Spleen (tissue), 13 donors: ENCODE measurements at places on chromosomes 2 and 18.

GRCh38 chr2:74086021-74086420 lies 61.7 kb downstream of the BOLA3 start:
- H3K4me1 ChIP-seq = no peaks in the 10 kb centered on the region
- no peak overlapping the region for H3K4me3 ChIP-seq
- no peak for DNase-seq
- no peak overlapping the region for H3K27ac ChIP-seq

- no peaks in the 10 kb centered on the region for H3K36me3 ChIP-seq
- no peaks in the 10 kb centered on the region for H3K27me3 ChIP-seq
- H3K4me3 ChIP-seq = no peak overlapping the region
Measured at GRCh38 chr2:11248-11941, 34.9 kb downstream of the FAM110C start.

- H3K27ac ChIP-seq = no peak overlapping the region
- peaks cover 13% of the 10 kb centered on the region for H3K4me1 ChIP-seq
- H3K27me3 ChIP-seq = peaks cover 19% of the 10 kb centered on the region
- no peak for DNase-seq
- H3K36me3 ChIP-seq = no peaks in the 10 kb centered on the region
Measured at GRCh38 chr18:57209713-57210106, 62.8 kb downstream of the BOD1L2 start.

GRCh38 chr2:239167766-239168444 lies 232.9 kb downstream of the HDAC4 start:
- H3K27me3 ChIP-seq = no peaks in the 10 kb centered on the region
- no peaks in the 10 kb centered on the region for H3K4me1 ChIP-seq
- DNase-seq = peak; percentile 55
- no peak overlapping the region for H3K4me3 ChIP-seq
- peaks cover 17% of the 10 kb centered on the region for H3K36me3 ChIP-seq

DNA sequence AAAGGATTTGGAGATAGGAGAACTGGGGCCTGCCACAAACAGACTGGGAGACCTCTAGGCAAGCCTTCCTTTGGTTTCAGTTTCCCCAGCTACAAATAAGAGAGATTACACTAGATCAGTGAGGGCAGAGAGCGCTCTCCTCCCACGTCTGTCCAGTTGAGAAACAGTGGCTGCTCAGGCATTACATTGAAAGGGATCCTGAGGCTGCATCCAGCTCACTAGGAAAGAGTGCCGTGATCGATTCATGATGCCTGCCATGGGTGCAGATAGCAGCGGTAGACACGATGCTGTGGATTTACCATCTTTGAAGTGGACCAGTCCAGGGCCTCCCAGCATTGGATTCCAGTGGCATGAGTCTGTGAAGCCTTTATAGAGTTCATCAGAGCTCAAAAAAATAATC lies 62.6 kb downstream of the EN1 start:
- no peak for DNase-seq
- H3K27ac ChIP-seq = no peak overlapping the region
- H3K27me3 ChIP-seq = no peaks in the 10 kb centered on the region

DNA sequence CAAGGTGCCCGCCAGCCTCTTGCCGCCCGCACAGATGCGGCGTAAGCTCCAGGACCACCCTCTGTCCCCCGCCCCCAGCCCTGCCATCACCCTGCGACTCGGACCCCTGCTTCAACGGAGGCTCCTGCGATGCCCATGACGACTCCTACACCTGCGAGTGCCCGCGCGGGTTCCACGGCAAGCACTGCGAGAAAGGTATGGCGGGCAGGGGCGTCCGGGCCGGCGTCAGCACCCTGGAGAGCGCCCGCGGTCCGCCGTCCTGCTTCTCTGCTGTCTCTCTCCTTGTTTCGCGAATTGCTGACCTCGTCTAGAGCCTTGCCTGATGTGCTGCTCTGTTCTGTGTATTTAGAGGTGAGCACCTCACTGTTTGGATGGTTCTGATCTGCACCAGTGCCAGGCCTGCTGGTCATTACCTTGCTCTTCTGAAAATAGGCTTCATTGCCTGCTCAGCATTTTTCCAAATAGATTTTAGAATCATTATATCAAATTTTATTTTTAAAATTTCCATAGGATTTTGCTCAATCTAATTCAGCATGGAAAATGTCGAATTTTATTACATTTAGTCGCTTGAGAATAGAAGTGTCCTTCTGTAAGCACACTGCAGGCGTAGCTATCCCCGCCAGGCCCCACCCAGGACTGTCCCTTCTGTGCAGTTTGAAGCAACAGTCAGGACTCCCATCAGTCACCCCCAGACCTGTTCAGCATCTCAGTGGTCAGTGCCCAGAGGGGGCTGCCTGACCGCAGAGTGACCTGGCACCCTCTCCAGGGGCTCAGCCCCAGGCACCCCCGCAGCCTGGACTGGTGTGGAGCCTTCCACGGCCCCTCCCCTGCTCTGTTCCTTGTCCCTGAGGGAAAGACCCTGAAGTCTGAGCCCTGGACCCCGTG lies 51.6 kb downstream of the SNED1 start:
- H3K4me3 ChIP-seq = no peak overlapping the region
- H3K27me3 ChIP-seq = no peaks in the 10 kb centered on the region
- H3K4me1 ChIP-seq = no peaks in the 10 kb centered on the region
- H3K36me3 ChIP-seq = no peaks in the 10 kb centered on the region

- no peaks in the 10 kb centered on the region for H3K4me1 ChIP-seq
- H3K27me3 ChIP-seq = no peaks in the 10 kb centered on the region
- H3K27ac ChIP-seq = peak overlapping the region; percentile 48
Measured at GRCh38 chr2:73952499-73953446, 26.1 kb downstream of the DGUOK start.

DNA sequence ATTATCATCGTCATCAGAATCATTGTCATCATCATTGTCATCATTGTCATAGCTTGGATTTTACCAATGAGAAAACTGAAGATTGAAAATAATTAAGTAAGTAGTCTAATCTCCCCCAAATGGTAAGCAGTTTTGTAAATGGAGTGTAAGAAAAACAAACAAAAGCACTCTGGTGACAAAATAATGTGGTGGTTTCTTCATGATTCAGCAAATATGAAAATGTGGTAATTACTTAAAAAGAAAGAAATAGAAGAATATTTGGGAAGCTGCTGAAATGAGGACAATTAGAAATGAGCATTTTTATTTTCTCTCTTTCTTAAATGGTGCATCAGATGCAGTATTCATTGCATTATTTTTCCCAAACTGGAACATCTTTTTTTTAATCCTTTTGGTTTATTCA lies 514.4 kb downstream of the DCDC2C start:
- H3K27me3 ChIP-seq = no peaks in the 10 kb centered on the region
- no peak for DNase-seq
- H3K4me1 ChIP-seq = no peaks in the 10 kb centered on the region
- H3K36me3 ChIP-seq = no peaks in the 10 kb centered on the region

DNA sequence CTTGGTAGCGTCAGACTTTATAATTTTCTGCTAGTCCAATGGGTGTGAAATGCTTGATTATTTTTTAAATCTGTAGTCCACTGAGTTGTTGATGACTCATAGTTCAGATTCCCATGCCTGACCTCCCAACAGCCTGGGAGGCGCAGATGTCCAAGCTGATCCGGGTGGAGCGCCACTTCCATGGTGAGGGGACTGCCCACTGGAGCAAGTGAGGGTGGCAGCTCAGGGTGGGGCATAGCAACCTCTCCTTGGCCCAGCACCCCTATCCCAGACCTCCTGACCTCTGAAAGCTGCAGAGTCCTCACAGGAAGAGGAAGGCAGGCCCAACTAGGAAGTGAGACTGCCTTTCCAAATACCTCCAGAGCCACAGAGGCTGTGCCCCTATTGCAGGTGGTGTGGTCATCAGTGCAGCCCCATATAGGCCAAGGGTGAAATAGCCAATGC lies 4.4 kb downstream of the MAL start:
- H3K4me1 ChIP-seq = peaks cover 17% of the 10 kb centered on the region
- H3K27ac ChIP-seq = no peak overlapping the region
- H3K36me3 ChIP-seq = no peaks in the 10 kb centered on the region
- H3K4me3 ChIP-seq = no peak overlapping the region

DNA sequence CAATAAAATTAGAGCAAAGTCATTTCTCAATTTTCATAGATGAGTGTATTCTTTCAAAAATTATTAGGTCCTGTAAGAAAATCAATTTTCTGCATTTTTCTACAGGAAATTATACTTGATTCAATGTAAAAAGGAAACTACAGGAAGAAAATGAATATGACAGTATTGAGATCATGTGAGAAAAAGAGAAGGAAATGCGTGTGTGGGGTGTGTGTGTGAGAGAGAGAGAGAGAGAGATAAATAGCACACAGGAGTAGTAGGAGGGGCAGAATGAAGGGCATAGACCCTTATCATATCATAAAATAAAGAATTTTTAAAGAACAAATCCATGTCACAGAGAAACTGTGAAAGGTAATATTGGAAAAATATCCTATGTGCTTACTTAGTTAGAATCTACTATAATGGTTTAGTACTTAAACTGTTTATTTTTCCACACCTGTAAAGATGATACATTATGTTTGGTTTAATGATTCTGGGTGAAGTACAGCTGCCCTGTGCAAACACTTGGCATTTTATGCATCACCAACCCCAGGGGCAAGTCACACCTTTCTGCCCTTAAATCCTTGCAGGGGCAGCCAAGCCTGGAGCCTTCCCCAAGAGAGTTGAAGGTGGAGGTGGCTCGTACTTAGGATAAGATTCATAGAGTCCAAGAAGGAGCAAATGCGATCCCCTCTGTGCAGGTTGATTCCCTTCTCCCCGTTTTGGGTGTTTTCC lies 276.4 kb downstream of the TGIF1 start:
- peaks cover 44% of the 10 kb centered on the region for H3K4me1 ChIP-seq
- no peaks in the 10 kb centered on the region for H3K27me3 ChIP-seq
- H3K4me3 ChIP-seq = no peak overlapping the region
- H3K27ac ChIP-seq = no peak overlapping the region
- no peaks in the 10 kb centered on the region for H3K36me3 ChIP-seq

DNA sequence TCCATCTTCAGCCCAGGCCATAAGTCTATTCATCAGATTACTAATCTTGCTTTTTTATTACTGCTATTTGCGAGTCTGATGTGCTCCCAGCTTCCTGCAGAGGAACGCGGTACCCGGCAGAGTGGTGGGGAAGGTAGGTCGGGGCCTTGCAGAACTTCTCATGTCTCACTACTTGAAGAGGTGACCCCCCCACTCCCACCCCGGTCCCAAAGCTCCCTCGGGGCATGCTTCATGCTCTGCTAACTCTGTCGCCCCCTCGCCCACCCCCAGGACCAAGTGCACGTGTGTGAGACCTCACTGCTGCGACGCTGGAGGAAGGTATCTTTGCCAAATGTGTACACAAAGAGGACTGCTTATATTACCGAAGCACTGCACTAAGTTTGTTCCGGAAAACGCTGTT lies 129.4 kb upstream of the RAB12 start:
- no peaks in the 10 kb centered on the region for H3K36me3 ChIP-seq
- no peaks in the 10 kb centered on the region for H3K4me1 ChIP-seq
- H3K27me3 ChIP-seq = peaks cover 15% of the 10 kb centered on the region

- no peak for DNase-seq
- H3K4me1 ChIP-seq = peaks cover 32% of the 10 kb centered on the region
- H3K36me3 ChIP-seq = no peaks in the 10 kb centered on the region
- peak overlapping the region; percentile 55 for H3K27ac ChIP-seq
- H3K4me3 ChIP-seq = no peak overlapping the region
Measured at GRCh38 chr2:46258937-46259776, 38.0 kb upstream of the EPAS1 start.
